ENCODE measurements at places on chromosomes 2 and 18.

- no peak for DNase-seq
Measured at GRCh38 chr2:218221000-218221399, 4.0 kb downstream of the ARPC2 start.

GRCh38 chr2:190763901-190764514, 115.1 kb downstream of the NAB1 start:
- no peak for DNase-seq

DNA sequence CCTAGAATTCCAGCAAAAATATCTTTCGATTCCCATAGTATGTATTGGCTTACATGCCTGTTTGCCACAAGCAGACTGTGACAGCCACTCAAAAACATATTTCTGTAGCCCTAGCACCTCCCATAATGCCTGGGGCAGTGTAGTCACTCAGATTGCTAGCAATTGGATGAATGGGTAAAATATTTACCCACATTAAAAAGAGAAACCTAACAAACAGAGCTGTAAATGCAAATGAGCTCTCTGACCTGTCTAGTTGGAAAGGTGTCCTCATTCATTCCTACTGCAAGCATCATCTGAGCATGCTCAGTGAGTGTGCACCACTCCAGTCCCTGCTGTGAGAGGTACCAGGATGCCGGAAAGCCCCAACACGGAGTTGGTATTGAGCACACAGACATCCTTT, 234.0 kb upstream of the RAB12 start:
- DNase-seq = no peak

GRCh38 chr2:126644630-126645191, 11.2 kb upstream of the GYPC start:
- no peak for DNase-seq

GRCh38 chr2:42359304-42359964, 1.6 kb downstream of the COX7A2L start:
- DNase-seq = no peak

- no peak for DNase-seq
Measured at GRCh38 chr2:216286616-216287231, 85.6 kb downstream of the MARCHF4 start.

DNA sequence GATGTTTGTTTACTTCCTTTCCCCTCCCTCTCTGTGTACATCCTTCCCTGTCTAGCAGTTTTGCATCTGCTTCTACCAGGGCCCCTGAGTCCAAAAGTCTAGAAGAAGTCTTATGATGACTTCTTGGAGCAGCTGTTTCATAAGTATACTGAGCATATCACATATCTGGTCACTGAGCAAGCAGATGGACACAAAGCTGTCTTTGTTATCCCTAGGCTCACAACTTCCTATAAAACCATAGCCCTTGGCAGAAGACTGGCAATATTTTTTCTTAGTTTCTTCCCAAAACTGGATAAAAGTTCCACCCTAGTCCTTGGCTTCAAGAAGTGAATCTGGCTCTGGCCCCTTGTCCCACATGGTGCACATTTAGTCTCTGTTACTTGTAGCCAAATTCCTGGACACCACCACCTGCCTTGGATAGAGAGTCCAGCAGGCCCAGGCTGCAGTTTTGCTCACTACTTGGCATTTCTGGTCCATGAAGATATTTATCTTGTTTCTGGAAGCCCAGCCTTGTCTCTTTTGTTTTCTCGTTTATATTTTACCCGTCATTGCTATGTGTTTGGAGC, 22.5 kb downstream of the THOC1 start:
- DNase-seq = no peak

GRCh38 chr2:128196471-128196931, 105.5 kb downstream of the UGGT1 start:
- DNase-seq = no peak

DNA sequence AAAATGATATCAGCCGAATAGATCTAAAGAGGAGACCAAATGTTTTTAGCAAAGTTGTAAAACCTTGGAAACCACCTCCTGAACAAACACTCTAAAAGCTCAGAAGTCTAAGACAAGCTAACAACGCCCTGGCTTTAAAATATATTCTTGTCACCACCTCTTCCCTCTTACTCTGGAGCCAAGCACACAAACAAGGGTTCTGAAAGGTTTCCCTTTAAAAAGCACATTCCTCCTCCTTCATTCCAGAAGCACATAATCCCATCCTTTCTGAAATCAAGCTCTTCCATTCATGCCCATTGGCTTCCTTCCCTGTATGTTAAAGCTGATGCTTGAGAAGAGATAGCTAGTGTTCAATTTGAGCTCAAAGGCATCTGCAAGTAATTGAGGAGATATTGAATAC, 382.0 kb downstream of the LNPK start:
- DNase-seq = no peak

DNA sequence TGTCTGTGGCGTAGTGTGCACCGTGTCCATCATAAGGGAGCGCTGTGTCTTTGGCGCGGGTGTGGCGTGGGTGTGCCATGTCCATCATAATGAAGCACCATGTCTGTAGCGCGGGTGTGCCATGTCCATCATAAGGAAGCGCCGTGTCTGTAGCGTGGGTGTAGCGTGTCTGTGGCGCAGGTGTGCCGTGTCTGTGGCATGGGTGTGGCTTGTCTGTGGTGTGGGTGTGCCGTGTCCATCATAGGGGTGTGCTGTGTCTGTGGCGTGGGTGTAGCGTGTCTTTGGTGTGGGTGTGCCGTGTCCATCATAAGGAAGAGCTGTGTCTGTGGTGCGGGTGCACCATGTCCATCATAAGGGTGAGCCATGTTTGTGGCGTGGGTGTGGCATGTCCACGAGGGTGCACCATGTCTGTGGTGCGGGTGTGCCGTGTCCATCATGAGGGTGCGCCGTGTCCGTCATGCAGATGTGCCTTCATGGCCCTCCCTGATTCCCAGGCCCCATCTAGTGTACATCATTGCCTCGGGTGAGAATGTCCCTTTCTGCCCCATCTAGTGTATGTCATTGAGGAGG, 275.0 kb downstream of the GBX2 start:
- DNase-seq = no peak

GRCh38 chr2:193584522-193584938, 1389.8 kb upstream of the TMEFF2 start:
- DNase-seq = no peak

- no peak for DNase-seq
Measured at GRCh38 chr2:169667583-169667982, 26.6 kb downstream of the CFAP210 start.

DNA sequence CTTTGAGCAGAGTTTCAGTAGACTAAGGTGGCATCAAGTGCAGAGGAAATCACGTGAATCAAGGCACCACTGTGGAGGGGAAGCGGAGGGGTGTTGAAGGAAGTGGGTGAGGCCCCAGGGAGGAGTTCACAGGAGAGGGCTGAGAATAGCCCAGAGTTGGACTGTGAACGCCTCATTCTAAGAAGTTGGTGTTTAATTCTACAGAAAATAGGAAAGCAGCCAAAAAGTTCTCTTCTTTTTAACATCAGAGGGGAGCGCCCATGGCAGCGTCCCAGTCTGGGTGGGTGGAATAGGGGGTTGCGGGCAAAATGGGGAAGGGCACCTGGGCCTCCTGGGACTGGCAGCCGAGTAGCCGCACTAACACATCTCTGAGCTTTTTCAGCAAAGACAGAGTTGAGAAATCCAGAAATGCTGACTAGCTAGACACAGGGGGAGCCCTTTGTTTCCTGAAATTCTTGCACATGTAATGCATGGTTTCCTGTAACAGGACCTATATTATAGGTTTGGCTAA, 97.0 kb downstream of the NEB start:
- DNase-seq = no peak

GRCh38 chr2:229089776-229090175, 181.3 kb downstream of the PID1 start:
- DNase-seq = no peak

GRCh38 chr2:112000399-112001135, 54.5 kb upstream of the TMEM87B start:
- no peak for DNase-seq

- DNase-seq = no peak
Measured at GRCh38 chr2:60826111-60826510, 55.3 kb upstream of the REL start.

DNA sequence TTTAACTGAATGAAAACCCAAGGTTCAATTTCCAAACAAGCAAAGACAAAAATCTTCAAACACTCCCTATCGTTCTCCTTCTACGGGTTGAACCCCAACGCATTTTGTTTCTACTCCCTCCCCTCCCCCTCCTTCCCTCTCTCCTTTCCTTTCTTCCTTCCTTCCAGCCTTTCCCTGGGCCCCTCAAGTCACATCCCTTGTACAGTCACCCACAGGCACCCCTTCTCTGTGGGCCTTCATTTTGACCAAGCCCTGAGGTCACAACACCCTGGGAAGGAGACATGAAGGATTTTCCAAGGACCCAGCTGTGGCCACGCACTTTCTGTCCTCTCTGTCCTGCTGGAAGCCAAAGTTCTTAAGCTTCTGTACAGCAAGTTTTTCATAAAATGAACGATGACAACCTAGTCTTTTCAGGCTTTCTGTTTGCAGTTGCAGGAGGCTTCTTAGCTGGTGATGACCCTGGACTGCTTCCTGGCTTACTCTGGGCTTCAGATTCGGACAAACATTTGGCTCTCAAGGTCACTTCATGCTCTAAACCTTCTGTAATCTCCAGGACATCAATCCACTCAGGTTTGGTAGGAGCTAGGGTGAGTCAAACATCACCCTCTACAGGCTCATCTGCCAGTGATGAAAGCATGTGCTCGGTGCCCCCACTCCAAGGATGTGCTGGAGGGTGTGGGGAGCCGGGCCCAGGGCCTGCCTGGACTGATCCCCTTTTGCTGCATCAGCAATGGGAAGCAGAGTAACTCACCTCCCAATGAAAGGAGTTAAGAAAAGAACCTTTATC, 25.5 kb downstream of the TMEM247 start:
- no peak for DNase-seq

DNA sequence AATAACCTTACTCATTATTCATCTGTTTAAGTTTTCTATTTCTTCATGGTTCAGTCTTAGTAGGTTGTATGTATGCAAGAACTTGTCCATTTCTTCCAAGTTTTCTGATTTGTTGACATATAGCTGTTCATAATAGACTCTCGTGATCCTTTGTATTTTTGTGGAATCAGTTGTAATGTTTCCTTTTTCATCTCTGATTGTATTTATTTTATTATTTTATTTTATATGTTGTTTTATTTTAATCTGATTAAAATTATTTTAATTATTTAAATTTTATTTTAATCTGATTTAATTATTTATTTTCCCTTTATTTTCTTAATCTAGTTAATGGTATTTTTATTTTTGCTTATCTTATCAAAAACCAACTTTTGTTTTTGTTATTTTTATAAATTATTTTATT, 43.5 kb upstream of the SLC9A2 start:
- no peak for DNase-seq

GRCh38 chr2:135745545-135745944, 3.9 kb downstream of the UBXN4 start:
- no peak for DNase-seq

DNA sequence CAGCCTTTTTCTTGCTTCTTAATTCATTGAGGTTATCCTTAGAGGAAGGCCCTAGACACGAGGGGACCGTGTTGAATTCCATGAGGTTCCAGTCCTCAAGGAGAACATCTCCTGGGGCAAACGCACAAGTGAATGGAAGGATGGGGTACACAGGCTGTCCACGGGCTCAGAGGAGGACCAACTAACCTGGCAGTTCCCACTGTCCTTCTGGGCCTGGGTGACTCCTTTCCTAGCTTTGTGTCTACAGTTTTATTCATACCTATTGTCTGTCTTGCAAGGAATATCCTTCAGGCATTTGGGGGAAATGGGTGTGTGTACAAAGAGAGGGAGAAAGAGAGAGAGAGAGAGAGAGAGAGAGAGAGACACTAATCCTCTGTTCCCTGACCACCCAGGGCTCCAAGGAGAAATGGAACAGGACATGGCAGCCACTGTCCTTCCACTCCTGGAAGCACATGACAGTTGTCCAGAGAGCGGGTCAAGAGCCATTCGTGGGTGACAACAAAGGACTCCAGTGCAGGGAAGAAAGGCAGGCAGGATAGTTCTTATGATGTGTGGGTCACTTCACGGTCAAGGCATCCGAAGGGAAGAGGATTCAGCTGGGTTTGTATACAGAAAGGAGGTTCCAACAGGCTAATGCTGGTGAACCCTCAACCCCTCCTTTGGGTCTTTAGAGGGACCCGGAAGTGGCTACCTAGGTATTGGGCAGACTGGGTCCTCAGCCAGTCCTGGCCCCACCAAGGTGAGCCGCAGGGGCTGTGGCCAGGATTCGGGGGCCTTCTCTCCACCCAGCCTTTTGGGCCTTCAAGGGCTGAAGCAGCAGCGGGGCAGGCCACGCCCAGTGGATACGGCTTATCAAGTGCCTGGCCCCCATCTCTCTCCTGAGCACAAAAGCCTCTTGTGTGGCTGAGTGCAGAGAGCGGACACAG, 150.6 kb downstream of the MYCN start:
- DNase-seq = no peak

DNA sequence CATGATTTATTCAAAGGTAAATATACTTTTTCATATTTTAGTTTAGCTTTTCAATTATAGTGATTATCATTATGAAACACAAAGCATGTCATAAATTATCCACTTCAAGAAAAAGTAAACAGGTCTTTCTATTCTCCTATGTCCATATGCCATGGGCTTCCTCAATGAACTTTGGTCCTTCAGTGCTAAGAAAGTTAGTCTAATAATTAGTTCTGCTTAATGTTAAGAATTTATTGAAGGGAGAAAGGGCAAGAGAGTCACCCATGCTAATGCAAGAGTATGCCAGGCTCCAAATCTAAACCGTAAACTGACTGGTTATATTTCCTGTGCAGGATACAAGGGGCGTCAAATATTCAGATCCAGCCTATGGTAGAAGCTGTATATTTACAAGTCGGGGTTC, 96.2 kb downstream of the GORASP2 start:
- no peak for DNase-seq

DNA sequence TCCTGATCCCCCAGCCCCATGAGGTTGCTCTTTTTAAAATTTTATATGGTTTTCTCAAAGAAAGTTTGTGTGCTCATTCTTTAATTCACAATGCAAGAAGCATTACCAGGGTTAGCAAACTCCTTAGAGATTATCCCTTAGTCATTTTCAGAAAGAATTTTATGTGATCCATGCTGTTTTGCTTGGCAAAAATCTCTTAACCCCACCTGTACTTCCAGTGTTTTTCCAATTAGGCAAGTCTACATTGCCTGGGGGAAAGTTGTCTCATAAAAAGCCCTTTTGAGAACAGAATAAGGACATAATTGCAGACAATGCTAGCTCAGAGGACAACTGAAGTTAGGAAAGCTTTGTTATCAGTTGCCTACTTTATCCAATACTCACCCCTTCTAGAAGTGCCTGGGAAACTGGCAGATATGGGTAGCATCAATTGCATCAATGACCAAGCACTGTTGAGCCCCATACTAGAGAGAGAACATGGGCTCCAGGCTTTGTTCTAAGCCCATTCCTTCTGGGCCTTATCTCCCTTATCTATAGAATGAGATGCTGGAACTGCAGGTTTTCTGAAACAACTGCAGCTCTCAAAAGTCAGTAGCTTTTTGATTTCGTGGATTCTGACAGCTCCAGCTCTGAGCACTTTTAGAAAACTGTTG, 265.9 kb upstream of the SPHKAP start:
- DNase-seq = no peak

DNA sequence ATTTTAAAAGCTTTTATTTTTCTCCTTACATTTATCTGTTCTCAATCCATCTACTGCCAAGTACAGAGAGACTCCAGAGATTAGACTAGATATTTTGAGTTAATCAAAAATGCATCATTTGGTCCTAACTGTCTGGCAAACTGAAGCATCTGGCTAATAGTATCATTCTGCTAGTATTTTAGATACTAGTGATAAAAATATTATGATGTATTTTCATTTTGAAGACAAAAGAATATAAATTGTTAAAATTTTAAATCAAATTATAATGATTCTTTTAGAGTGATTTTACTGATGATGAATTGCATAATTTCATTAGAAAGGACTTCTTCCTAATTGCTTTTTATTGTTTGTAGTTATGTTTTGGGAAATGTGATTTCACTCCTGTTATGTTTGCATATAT, 584.0 kb downstream of the LRRTM4 start:
- DNase-seq = no peak
